Stimulated activated CD4-positive, alpha-beta T cell treated with anti-CD3 and anti-CD28 coated beads, Interleukin-4, amount 100 ng/mL, for 1 hour (primary cell): ENCODE measurements at places on chromosomes 6 and 20.

DNA sequence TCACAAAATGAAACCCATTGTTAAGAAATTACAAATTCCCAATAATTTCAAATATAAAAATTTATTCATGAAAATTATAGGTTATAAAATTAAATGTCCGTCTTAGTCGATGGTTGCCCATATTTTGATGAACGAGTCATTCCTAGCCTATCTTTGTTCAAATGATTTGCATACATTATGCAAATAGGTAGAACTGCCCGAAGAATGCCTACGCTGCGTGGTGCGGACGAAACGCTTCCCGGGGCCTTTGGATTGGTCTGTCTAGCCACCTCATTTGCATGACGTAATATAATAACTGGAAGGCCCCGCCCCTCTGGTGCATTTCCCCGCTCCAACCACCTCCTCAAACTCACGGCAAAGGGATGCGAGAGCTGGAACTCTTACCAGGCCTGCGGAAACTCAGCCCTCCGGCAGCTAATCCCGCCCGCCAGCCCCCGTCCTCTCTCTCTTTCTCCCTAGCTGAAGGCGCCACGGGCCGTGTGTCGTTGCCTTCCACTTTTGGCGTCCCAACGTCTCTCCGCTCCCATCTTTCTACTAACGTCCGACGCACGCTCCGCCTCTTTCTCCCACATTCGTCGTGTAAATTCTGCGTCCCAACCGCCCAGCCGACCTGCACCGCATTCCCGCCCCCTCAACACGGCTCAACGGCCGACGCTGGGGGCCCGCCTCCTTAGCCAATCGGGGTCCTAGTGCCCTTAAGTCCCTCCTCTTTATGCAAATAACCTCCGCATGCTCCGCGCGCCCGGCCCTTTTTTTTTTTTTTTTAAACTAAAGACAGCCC lies 520 bp upstream of the PRRC2A start:
- DNase-seq = peak; percentile 95

DNA sequence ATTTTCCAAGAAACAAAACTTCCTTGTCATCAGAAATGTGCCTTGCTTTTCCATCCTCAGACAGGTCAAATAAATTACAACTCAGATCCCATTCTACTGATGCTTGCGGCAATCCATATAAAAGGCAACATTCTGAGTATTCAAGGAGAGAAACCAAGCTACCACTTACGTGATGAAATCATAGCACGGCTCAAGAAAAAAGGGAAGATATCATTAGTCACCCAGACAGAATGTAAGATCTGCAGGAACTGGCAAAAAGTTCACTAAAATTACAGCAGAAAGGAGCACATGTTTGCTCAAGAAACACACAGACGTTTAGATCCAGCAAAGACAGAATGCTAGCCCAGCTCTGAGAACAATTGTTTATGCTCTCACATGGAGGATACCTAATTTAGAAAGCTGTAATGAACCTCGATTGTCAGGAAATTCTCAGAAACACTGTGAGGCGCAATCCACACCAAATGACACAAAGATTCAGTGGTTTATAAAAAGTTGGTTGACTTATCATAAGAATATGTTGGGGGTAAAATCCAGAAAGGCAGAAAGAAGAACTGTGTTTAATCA lies 304.2 kb downstream of the ADGRG6 start:
- DNase-seq = no peak

DNA sequence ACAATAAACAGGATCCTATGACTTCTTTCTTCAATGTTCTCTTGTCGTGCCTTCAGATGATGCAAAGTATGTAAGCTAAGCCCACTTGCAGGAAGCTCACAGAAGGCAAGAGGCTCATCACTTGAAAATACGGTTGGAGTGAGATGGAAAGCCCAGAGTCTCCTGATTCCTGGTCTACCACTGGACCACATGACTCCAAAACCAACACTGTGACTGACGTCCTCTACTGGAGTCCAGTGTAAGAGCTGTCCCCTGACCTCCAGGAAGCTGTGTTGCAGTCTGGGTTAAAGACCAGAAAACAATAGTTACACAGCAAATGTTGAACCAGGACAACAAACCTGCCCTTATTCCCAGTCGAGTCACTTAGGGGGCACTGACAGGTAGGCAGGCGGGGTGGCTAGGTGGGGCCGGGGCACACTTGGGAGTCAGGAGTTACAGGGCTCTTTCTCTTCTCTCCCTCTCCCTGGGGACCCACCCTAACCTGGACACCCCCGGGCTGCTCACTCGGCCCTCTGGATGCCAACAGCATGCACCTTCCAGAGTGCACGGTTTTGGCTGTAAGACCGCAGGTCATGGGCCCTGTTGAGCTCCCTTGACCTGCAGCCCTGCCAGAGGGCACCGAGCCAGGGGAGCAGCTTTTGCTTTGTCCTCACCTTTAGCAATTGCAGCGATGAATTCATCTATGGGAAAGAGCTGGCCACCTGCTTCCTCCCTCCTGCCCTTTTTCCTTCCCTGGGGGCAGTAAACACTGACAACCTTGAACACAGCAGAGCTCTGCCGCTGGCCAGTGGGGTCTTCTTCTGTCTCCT lies 7.4 kb downstream of the PCK1 start:
- DNase-seq = no peak

- no peak for DNase-seq
Measured at GRCh38 chr6:134707342-134708031, 242.4 kb downstream of the ALDH8A1 start.

- peak; percentile 60 for DNase-seq
Measured at GRCh38 chr20:36644032-36644705, 1.8 kb downstream of the SLA2 start.

DNA sequence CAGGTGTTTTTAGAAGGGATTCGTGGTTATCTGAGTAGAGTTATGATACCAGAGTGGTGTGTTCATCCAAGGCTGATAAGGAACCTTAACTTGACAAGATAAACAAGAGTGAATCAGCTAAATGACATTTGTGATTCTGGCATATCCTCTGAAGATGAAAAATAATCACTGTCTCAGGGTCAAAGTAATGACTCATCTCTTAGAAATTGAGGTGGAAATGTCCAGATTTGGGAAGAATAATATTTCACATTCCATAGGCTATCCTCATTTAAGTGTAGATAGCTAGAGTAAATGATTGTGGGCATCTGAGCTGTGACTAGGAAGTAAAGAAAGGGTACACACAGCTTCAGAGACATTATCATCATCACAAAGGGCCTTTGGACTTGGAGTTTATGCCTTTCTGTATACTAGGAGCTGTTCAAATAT lies 255.7 kb downstream of the GJA1 start:
- no peak for DNase-seq

DNA sequence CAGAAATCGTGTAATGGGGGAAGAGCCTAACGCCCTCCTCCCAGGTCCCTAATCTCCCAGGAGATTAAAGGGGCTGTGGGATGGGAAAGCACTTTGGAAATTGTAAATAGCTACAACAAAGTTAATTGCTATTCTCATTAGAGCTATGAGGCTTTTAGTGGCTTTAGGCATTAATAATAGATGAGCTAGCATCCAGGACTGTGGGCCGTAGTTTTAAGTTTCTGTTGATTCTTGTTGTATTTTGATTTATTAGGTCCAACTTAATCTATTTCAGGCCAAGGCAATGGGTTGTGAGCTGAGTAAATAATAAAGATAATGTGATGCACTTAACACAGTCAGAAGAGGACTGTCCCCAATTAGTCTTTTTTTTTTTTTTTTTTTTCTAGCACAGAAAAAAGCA lies 67.7 kb downstream of the ANKRD6 start:
- no peak for DNase-seq
